Epithelial cell of esophagus (primary cell): ENCODE measurements at places on chromosomes 1 and 21.

GRCh38 chr1:160588468-160588867 is 9.2 kb upstream of the CD84 start:
- DNase-seq: no peak

- peak; percentile 43 for DNase-seq
Measured at GRCh38 chr1:92310185-92310597, 11.3 kb downstream of the RPAP2 start.

- DNase-seq: no peak
Measured at GRCh38 chr1:2547210-2548067, 8.7 kb upstream of the TNFRSF14 start.

- DNase-seq: no peak
Measured at GRCh38 chr1:228989676-228989991, 254.4 kb downstream of the RHOU start.

- DNase-seq: peak; percentile 75
Measured at GRCh38 chr1:3618881-3619671, 5.7 kb upstream of the TPRG1L start.

GRCh38 chr1:228317891-228318810 is 88.5 kb downstream of the TRIM11 start:
- no peak for DNase-seq

- DNase-seq: peak; percentile 35
Measured at GRCh38 chr1:207890136-207890738, 20.7 kb downstream of the CD34 start.

- DNase-seq: peak; percentile 59
Measured at GRCh38 chr1:40650075-40650474, 15.4 kb downstream of the RIMS3 start.

GRCh38 chr1:176466514-176466913 is 3.5 kb downstream of the PAPPA2 start:
- peak; percentile 22 for DNase-seq

DNA sequence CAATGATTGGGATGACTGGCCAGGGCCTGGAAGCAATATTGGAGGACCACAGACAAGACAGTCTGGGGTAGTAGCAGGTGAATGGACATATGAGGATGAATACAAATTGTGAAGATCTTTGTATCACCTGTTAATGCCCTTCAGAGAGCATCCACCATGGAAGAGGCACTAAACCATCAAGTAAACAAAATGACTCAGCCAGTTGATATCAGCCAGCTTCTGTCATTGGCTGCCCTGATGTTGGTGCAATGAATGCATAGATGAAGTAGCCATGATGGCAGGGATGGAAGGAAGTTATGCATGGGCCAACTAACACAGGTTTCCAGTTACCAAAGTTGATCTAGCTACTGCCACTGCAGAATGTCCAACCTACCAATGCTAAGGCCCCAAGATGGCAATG is 16.1 kb upstream of the ERI3 start:
- DNase-seq: no peak

GRCh38 chr1:4048076-4048475 is 148.0 kb upstream of the C1orf174 start:
- DNase-seq: no peak

GRCh38 chr1:177287994-177288393 is 117.2 kb downstream of the BRINP2 start:
- DNase-seq: no peak

GRCh38 chr1:68442006-68442405 is 7.7 kb downstream of the RPE65 start:
- no peak for DNase-seq

DNA sequence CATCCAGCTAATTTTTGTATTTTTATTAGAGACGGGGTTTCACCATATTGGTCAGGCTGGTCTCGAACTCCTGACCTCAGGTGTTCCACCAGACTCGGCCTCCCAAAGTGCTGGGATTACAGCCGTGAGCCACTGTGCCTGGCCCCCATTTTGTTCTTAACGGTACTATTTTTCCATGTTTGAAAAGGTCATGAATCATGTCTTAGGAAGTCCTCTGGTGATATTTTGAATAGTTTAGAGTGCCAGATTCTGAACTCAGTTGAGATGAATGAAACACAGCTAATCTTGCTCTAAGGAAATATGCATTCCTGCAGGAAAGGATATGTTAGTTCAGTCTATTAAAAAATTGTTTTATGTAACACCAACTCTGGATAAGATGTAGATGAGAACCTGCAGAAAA is 62.6 kb upstream of the ATP2B4 start:
- no peak for DNase-seq

GRCh38 chr1:162985816-162986435 is 83.2 kb upstream of the RGS4 start:
- DNase-seq: no peak

DNA sequence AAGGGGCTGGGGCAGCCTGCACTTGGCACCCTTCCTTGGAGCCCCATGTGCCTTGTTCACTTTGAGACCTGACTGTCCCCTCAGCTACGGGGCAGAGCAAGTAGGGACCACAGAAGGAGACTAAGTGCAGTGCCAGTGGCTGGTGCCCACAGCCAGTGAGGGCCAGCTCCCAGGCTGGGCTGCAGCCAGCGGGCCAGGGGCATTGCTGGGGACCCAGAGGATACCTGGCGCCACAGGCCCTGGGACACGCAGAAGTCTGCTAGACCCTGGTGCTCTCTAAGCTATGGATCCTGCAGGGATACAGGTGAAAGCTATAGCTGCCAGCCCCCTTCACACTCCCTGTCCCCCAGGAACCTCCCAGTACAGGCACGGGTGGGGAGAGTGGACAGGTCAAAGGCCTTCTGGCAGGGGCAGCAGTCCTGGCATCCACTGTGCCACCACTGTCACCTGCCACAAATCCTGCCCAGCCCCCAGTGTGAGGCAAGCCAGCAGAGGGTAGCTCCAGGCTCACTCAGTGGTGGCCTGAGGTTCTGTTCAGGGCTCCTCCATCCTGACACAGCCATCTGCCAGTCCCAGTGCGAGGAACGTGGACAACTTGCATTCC is 1.3 kb downstream of the CLCNKA start:
- no peak for DNase-seq

- peak; percentile 23 for DNase-seq
Measured at GRCh38 chr1:92940541-92940940, 20.7 kb downstream of the DIPK1A start.

GRCh38 chr1:192574073-192574472 is 1.5 kb upstream of the RGS1 start:
- DNase-seq: no peak

DNA sequence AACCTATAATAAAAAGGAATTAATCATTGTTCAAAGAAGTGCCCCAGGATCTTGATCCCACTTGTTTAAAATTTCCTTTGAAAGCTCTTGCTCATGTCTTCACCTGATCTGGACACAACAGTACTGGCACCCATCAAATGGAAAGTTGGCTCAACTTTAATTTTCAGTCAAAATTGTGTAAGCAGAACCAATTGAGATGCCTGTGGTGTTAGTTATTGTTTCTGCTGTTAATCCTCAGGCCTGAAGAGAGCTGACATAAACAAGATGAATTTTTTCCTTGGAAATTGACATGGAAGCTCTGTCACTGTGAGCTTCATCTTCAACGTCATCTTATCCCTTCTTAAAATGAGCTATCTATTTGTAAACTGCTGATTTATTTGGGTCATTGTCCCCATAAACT is 88.3 kb upstream of the TNFSF4 start:
- DNase-seq: no peak

- DNase-seq: peak; percentile 84
Measured at GRCh38 chr1:223706077-223706973, 6.0 kb upstream of the CAPN2 start.

DNA sequence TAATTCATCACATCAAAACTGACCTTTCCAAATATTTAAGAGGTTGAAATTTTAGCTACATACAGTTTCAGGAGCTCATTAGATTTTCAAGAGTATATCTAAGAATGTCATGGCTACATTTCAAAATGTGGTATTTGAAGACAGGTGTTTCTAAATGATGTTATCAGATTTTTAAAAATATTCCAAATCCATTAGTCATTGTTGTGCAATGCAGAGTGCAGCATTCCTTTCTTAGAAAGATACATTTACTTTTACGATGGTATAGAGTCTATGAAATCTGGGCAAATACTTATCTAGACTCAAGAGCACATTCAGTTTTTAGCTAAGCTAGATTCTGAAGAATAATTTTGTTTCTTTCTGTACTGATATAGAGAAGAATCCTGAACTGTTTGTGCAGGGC is 230.3 kb downstream of the CHRM3 start:
- DNase-seq: no peak

DNA sequence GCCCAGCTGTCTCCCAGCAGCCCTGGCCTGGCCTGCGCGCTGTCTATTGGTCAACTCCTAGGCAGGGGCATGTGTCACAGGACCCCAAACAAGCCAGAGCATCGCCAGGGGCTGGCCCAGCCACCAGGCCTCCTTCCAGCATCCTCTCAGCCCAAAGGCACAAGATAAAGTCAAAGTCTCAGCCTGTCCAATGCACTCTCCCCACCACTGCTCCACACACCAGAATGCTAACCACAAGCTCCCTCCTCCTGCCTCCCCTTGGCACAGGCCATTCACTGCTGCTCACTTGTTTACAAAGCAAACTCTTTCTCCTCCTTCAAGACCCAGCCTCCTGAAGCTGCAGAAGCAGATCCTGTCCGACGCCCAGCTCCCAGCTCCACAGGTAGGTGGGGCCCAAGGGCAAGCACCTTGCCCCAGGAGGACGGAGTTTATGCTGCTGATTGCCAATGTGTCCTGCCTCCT is 133.4 kb downstream of the DMRTB1 start:
- DNase-seq: peak; percentile 36

GRCh38 chr1:11676386-11677103 is 4.4 kb downstream of the MAD2L2 start:
- no peak for DNase-seq

DNA sequence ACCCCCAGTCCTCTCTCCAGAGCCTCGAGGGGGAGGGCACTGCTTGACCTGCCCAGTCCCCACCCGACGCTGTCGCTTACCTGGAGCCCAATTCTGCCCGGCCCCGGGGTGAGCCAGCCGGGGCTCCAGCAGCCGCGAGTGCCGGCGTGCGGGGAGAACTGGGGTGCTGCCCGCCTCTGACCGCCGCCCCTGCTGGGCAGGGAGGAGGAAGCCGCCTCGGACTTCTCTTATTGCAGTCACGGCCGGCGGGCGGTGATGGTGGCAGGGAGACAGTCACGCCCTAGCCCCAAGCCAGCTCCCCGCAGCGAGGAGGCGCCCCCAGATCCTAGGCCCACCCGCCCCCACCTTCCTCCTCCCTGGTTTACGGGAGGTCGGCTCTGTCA is at the start of gene FGR:
Gene FGR, minus strand, starts transcription at position 201 of the 383 bp plus-strand sequence. CDS start 11,269 bp downstream, outside the sequence.
- DNase-seq: no peak

GRCh38 chr1:5779608-5780323 is 212.5 kb downstream of the NPHP4 start:
- peak; percentile 6 for DNase-seq

DNA sequence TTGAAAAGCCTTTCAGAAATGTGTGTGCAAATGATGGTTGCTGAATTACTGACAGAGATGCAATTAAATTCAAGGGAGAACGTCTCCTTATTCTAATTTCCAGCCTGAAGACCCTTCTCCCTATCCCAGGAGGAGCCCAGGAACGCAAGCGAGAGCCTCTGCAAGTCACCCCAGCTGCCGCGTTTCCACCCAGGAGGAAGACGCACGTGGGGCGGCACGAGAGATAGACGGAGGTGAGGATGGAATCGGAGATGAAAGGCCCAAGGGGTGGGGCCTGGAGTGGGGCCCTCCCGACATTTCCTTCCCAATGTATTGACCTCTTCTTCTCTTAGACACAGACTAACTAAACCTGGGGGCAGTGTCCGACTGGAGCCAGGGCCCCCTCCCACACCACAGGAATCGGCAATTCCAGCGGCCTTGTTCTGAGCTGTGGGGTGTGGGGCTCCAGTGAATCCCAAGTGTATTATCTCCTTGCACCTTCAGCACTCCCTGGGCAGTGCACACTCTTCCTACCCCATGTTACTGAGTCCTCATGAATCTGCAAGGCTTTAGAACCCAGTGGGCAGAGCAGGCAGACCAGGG is 322.5 kb downstream of the AJAP1 start:
- no peak for DNase-seq

DNA sequence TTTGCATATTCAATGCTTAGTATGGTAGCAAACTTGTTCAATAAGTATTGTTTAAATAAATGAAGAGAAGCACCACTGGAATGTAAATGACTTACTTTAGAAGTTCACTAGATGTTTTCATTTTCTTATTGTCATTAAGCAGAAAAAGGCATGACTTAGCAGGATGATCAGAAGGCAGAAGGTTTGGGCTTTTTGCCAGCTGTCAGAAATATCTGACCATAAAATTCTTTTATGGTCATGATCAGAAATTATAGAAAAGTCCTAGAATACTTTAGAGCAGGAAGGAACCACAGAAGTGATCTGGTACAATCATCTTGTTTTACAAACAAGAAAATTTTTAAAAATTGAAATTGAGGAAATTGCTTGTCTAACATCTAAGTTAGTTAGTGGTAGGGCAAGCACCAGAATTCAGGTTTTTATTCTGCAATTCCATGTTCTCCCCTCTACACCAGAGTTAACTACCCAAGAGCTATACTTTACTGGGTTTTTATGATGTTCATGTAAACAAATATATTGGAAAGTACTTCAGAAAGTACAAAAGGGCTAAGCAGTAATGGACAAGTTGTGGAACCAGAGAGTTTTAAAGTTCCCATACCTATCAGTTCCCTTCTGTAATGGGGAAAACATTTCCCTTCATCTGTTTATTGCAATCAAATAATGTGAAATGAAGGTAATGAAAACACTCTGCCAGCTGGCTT is 10.1 kb downstream of the FMO5 start:
- DNase-seq: no peak

GRCh38 chr1:211641942-211642341 is 33.5 kb downstream of the NEK2 start:
- DNase-seq: no peak

DNA sequence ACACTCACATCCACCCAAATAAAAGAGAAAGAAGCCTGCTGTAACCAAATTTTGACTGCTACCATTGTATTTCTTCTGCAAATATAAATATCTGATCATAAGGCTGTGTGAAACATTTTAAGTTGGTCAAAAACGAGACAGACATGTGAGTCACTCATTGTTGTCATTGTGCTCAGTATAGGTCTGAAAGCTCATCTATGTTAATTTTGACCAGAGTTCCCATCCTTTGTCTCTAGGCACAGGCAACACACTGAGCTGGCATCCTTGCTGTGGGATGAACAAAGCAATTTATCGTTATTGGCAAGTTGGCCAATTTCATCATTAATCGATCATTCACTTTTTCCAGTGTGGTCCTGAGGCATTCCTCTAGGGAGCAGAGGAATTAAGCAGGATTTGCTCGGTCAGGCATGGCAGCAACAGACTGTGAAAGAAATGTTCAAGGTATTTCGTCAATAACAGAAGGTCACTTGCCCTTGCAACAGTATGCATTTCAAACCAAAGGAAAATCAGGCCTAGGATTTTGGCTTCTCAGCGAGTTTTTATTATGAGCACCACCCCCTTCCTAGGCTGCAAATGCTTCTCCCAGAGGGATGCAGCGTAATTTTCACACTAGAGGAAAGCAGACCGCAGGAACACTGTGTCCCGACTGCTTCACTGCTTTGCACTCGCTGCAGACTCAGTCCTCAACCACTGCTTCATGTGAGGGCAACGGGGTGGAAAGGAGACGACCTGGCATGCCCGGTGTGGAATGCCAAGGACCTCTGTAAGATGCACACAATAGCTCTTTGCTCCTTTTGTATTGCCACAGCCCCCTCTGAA is 87.9 kb upstream of the SMYD2 start:
- no peak for DNase-seq
